ENCODE measurements at places on chromosomes 12 and 14.

DNA sequence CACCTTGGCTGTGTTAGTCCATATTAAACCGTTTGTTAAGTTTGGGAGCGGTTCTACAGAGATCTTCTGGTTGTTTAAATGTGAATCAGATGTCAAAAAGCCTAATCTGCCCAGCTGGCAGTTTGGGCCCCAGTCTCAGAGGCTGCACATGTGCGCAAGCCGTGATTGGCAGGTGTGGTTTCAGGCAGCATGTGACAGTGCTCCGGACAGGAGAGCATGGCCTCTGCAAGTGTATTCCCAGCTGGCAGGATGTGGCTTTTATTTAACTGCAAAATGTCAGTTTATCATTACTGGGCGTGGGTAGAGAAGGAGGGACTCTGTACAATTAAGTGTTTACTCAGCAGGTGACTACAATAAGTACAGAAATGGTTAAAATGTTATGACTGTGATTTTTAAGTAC lies 77.5 kb downstream of the PELI2 start:
- DNase-seq, result no peak

DNA sequence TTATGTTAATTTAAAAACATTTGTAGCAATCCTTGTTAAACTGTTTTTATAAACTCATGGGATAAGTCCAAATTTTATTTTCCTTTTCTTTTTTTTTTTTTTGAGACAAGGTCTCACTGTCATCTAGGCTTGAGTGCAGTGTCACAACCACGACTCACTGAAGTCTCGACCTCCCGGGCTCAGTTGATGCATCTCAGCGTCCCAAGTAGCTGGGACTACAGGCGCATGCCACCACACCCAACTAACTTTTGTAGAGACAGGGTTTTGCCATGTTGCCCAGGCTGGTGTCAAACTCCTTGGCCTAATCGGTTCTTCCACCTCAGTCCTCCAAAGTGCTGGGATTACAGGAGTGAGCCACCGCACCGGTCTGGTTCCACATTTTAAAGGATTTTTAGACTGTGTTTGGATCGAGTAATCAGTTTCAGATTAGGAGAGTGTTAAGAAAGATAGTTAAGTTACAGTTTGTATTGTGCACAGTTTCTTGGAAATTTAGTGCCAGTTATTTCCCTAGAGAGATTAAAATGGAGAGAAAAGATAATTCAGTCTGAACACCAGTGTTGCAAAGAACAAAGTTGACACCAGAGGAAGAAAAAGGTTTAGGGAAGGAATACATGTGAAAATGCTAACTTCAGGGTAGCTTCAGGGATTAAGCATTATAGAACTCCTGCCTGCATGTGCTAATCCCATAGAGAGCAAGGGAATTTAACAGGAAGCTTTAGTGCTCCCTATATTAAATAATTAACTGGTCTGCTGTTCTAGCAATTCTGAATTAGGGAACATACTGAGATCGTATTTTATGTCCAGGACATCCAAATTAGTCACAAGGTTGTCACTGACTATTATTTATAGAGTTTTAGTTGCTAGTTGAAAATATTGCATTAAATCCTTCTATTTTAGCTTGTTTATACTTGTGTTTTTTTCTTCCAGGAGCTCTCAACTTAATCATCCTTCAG lies 10.1 kb downstream of the RAP1B start:
- DNase-seq, result no peak

GRCh38 chr14:20772650-20773049 lies 4.4 kb downstream of the EDDM3B start:
- DNase-seq, result no peak

DNA sequence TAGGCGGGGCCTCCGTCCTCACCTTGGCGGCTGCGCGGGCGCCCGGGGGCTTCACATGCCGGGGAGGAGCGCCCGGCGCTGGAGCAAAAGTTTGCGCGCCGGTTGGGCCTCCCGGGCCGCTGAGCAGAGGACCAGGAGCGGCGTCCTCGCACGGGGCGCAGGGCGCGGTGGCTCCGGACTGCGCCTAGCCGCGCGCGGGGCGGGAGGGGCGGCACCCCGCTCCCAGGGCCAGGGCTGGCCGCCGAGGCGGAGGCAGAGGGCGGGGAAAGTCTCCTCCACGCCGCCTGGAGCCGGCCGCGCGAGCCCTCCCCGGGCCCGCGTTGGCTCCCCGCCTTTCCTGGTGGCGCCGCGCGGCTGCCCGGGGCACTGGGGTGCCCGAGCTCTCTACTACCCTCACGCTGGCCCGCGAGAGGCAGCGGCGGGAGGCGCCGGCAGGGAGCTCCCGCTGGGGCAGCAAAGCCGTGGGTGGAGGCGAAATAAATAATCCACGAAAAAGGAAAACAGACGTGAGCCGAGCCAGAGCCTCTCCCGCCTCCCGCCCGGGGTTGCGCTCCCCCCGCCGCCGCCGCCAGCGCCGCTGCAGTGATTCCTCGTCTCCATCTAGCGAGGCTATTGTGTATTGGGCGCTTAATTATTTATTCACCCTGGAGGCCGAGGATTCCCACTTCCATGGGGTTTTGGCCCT lies 400 bp upstream of the PRIMA1 start:
- no peak for DNase-seq

- no peak for DNase-seq
These were observed 674 bp downstream of the VDR start for GRCh38 chr12:47903927-47904712.
